ENCODE measurements at places on chromosomes 12 and 14.

- DNase-seq, result no peak
Observed at GRCh38 chr12:25187781-25188180, 7.2 kb downstream of the DNAI7 start.

- no peak for DNase-seq
Observed at GRCh38 chr12:119601877-119602733, 8.5 kb downstream of the TMEM233 start.

DNA sequence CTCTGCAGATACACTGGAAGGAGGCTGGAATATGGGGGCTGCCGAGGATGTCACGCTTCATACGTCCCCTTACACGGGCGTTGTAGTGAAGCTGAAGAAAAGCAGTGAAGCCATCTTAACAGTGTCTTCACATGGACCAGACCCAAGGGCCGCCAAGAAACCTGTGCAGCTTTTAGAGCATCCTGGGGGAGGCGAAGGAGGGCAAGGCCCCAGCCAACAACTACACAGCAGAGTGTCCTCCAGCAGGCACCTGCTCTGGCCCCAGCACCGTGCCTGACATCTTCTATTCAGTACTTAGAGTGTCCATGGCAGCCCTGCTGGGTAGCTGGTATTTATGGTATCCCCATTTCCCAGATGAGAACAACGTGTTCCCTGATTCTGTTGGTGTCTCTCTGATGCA lies 48.9 kb upstream of the RIN3 start:
- no peak for DNase-seq

- DNase-seq, result no peak
Observed at GRCh38 chr14:20834899-20835298, 32.3 kb upstream of the RNASE1 start.

- DNase-seq, result no peak
Observed at GRCh38 chr14:38704220-38704619, 398.8 kb downstream of the SEC23A start.

DNA sequence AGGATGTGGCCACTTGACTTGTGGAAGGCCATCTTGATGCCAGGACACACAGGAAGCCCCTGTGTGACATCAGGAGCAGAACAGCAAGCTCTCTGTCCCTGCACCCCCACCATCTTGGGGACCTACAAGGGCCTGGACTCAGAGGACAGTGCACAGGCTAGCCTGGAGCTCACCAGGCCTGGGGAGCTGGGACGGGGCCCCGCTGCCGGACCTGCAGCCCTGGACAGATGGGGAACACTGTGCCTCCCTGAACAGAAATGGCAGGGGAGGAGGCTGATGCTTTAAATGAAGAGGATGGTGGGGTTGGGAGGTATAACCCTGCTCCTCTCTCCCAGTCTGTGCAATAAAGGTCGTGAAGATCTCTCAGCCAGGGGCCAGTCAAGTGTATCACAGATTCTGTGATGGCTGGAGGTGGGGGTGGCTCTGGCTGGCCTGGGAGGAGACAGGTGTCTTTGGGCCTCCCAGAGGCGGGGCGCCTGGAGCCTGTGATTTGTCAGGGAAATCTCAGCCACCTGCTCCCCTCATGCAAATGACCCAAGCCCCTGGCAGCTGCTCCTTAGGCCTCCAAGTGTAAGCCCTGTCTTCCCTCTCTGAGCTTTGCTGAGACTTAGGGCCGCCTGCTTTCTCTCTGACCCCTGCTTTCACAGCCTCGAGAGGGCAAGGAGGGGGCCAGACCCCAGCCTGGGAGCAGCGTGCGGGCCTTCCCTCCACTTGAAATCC lies 1.1 kb upstream of the GNB3 start:
- DNase-seq, result no peak

- no peak for DNase-seq
Observed at GRCh38 chr12:44647917-44648690, 228.0 kb downstream of the NELL2 start.

DNA sequence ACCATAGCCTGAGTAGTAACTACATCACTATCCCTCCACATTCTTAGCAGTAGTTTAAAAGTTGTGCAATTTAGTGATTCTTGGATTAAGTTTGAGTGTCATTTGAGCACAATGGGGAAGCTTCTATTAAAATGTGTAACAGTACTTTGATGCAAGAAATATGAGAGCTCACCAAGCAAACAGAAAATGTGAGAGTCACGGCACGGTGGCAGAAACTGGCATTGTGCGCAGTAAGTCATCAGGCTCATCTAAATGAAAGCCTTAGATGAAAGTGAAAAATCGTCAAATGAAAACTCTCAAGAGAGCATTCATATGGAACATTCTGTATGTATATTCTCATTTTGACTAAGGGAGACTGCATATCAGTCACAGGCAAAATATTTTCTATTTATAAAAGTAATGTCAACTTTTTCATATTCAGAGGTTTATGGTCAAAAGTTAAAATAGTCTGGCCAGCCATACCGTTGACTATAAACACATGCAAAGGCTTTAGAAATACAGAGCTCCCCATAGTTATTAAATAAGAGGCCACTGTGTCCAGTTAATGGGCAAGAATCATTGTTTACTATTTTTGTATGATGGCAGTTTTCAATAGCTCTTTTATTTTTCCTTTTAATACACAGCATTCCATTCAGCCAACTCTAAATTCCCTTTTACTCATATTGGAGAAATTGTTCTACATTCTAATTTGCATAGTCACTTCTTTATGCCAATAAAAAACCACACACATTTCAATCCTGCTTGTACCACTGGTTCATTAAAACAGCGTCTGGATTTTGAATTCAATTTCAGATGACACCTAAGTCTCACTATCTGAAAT lies 167.9 kb downstream of the PRKD1 start:
- DNase-seq, result no peak

DNA sequence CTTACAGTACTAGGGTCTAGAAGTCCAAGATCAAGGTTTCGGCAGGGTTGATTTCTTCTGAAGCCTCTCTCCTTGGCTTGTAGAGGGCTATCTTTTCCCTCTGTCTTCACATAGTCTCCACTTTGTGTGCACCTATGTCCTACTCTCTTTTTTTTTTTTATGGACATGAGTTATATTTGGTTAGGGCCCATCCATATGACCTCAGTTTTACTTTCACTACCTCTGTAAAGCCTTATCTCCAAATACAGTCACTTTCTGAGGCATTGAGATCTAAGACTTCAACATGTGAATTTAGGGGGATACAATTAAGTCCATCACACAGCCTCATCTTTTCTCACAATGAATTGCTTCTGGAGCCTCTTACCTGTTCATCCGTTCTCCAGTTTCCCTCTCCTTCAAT lies 5.9 kb upstream of the SPTB start:
- no peak for DNase-seq

DNA sequence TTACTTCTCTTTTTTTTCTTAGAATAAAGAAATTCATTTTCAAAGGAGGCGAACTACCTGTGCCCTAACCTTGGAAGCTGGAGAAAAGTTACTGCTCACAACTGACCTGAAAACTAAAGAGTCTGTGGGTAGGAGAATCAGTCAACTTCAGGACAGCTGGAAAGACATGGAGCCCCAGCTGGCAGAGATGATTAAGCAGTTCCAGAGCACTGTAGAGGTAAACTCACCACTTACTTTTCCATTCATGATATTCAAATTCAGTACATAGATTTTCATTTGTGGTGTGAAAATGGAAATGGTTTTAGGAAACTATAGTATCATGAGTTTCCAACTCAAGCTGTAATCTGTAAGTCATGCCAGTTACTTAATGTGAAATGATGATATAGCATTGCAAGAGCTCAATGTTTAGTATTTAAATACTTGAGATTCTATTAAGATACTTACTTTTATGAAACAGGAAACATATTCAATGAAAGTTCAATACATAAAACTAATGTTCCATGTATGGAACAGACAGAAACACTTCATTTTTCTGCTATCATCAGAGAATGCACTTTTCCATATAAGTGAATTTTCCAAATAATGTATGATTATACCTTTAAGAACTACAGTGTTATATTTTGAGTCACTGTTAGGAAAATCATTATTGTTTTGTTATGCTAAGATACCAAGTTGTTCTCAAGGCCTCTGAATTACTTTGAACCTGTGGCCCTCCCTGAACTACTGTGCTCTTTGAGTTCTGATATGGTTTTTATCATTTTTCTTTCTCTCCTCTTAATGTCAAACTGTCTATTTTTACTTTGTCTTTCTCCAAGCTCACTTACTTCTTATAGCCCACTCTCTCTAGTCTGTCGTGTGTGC lies 119.0 kb downstream of the ESR2 start:
- DNase-seq, result no peak

DNA sequence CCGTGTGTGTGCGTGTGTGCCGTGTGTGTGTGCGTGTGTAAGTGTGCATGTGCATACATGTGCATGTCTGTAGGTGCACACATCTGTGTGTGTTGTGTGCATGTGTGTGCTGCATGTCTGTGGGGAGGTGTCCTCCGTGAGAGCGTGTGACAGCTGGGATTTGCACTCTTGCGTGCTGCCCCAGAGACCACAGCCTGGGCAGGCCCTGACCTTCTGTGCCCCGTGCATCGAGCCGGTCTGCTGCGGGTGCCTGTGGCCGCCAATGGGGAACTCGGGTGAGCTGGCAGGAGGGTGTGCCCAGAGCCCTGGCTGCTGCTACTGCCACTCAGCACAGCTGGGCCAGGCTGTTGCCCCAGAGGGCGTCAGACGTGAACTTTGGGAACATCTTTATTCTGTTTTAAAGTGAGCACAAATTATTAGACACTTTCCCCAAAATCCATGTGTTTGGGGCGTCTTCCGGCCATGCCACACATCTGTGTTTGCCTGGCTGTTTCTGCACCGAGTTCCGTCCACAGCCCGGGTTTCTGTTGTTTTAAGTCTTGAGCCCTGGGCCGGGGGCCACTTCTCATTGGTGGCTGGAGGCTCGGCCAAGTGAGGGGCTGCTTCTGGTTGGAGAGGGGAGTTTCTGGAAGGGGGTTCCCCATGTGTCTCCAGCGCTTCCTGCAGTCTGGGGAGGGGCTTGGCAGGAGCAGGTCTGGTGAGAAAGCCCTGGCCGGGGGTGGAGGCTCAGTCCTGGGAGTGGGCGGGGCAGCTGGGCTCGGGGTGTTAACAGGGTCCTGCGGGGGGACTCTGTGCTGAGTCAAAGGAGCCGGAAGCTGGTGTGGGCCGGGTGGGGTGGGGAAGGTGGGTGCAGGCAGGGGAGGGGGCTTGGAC lies 7.6 kb downstream of the CEP170B start:
- no peak for DNase-seq

DNA sequence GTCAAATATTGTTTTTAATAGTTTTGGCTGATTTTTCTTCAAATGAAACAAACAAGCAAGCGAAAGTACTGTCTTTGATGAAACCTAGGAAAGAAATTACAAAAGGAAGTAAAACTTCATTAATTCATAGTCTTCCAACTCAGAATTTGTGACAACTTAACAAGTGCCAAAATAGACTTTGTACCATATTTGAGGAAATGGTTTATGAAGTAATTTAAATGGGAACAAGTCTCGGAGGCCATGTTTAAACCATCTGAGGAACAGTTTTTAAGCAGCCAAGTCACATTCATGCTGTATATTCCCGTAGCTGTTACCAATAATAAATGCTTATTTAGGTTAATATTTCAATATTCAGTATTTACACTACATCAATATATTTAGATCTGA lies 745 bp upstream of the ARHGDIB start:
- DNase-seq, result no peak

DNA sequence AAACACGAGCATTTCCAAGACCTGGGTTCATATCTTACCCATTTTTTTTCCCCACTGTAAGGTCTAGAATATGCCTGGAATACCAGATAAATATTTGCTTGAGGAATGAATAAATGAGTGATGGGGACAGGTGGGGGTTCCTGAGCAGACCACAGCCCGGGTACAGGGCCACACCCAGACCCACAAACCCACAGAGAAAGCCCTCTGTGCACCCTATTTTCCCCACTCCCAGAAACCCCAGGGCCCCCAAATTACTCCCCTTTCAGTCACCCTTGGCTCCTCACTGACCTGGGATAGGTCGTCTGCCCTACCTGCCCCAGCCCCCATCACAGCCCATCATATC lies 66.5 kb upstream of the DDX11 start:
- no peak for DNase-seq

- no peak for DNase-seq
Observed at GRCh38 chr14:79783041-79783440, 428.3 kb downstream of the DIO2 start.

DNA sequence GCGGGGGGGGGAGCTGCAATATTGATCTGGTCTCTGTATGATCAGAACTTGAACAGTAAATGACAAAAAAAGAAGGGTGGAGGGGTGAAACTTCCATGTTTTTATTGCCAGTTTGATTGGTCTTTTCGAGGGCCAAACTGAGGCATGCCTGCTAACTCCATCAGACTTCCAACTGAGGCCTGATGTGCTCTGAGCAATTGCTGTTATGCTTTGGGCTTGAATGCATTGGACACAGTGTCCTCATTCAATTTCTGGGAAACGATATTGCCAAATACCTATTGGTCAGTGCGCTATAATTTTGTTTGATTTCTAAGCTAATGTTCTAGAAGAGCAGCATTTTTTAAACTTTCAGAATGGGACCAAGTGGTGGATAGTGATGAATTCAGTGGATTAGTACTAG lies 2.1 kb upstream of the SLC38A2 start:
- no peak for DNase-seq

DNA sequence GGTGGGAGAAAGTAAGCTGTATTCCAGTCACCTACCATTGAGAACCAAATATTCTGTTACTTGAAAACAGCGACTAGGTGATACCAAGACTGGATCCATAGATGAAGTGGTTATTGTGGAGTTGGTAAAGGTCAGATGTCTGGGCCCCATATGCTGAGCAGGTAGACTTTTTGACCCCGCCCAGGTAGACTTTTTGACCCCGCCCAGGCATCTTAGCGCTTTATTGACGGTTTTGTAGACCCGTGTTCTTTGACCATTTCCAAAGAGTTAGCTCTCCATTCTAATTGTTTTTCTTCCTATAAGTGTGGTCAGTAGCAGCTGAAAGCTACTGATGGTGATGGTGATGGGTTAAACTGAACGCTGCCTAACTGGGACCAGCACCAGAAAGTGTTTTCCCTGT lies 61.6 kb downstream of the SLC8A3 start:
- DNase-seq, result no peak

DNA sequence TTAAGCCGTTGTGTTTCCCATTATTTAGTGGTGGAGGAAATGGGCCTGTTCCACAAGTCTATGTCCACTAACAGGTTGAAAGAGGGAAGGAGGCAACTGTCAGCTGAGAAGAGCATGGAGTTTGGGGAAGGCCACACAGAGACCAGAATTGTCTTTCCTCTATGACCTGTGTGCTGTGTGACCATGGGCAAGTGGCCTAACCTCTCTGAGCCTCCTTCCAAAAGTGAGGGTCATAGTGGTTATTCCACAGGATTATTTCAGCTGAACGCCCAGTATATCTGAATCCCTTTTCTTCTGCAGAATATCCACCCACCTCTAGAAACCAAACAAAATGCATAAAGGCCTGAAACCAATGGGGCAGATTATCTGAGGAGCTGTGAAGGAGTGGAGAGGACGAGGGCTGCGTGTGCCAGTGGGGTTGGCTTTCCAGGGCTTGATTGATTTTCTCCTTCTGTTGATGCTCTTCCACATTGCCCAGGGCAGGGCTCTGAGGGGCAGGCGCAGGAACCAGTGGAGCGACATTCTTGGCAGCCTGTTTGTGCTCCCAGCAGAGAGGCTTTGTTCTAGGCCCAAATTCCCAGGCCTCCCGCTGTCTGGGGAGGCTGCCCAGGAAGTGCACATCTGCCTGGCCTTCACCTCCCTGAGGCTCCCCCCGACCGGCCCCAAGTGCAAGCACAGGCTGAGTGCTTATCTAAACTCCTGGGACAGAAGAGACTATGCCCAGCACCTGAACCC lies 452.7 kb downstream of the BCL11B start:
- no peak for DNase-seq

- no peak for DNase-seq
Observed at GRCh38 chr14:26401179-26401968, 196.5 kb downstream of the NOVA1 start.
